Left kidney (tissue), 8 donors: ENCODE measurements at places on chromosomes 4 and X.

- no peak for DNase-seq
These were observed 7.1 kb downstream of the AWAT2 start for GRCh38 chrX:70042399-70043371.

DNA sequence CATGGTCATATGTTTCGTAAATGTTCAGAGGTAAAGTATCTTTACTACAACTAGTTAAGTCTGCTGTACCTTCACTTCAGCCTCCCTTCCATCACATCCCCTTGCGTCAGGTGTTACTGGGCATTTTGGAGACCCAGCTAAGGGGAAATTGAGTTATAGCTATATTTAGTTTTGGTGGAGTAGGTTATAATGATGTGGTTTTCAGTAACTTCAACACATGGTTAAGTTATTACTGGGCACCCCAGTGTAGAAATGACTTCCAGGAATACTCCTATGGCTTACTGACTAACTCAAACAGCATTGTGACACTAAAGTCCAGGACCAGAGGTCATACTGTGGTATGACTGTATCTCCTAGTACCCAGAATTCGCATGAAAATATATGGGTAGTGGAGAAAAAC lies 23.4 kb upstream of the ACSL1 start:
- no peak for DNase-seq

GRCh38 chrX:155534800-155535199 lies 76.4 kb upstream of the F8A3 start:
- DNase-seq = no peak

DNA sequence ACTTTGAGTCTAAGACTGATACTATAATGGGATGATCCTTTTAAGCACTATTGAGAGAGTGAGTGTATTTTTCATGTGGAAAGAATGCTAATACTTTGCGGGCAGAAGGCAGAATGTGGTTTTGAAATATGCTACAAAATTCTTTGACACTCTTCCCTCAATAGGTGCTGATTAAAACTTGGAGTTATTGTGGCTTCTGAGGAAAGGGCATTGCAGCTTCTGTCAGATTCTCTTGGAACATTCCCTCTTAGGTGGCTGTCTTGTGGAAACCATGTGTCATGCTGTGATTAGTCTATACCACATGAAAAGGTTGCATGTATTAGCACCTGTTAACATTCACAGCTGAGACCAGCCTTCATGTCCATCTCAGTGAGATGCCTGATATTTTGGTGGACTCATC lies 547.0 kb downstream of the STIM2 start:
- no peak for DNase-seq

GRCh38 chr4:82643994-82644733 lies 82.4 kb upstream of the TMEM150C start:
- DNase-seq = no peak

- DNase-seq = no peak
These were observed 56.6 kb downstream of the TMEM131L start for GRCh38 chr4:153522802-153523094.

DNA sequence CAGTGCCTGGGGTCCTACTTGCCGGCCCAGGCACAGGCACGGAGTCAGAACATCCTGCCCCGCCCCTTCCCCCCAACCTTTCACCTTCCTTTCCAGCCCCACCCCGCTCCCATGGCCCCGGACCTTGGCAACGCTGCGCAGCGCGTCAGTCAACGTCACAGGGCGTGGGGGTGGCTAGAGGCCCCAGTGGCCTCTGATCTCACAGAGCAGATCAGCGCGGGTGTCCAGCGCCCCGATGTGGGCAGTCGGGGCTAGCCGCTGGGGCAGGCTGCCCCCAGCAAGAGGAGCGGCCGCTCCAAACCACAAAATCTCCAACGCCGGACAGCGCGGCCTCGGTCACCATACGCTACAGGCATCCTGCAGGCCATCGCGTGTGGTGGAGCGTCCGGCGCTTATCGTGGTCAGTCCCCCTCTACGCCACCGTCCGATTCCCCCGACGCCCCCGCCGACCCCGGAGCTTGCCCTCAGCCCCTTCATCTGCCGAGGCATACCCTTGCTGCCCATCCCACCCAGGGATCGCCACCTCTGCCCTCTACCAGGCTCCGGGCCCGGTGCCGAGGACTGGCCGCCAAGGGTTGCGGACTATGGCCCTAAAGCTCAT lies 69.6 kb upstream of the APOOL start:
- no peak for DNase-seq

GRCh38 chr4:177190995-177191580 lies 118.6 kb upstream of the NEIL3 start:
- DNase-seq = no peak
